Subcutaneous adipose tissue (tissue), 4 donors: ENCODE measurements at places on chromosomes 4 and X. TPM values are rescaled to one million over a fixed set of nuclear protein-coding genes. Genes with fewer than 3 reads are reported as not detected.

The ZNF711 gene
- 0.98 TPM for total RNA-seq

The TRIML2 gene
- total RNA-seq: not detected

The LRAT gene
- total RNA-seq: not detected

The AMBN gene
- not detected for total RNA-seq

The TMEM131L gene
- total RNA-seq: 28.9 TPM

The C4orf17 gene
- total RNA-seq: not detected

The KIAA1210 gene
- under 0.01 TPM for total RNA-seq

The F8A2 gene
- total RNA-seq: not detected

The FMR1NB gene
- not detected for total RNA-seq

The CORIN gene
- 0.49 TPM for total RNA-seq

The HPGD gene
- total RNA-seq: 20.5 TPM

The ARHGAP10 gene
- 129 TPM for total RNA-seq

The KLHL4 gene
- 0.57 TPM for total RNA-seq

The RIPPLY1 gene
- total RNA-seq: not detected

The CPEB2 gene
- 25.9 TPM for total RNA-seq

The EXOSC9 gene
- total RNA-seq: 25.2 TPM

The DCAF12L2 gene
- 1.1 TPM for total RNA-seq

The TMSB15A gene
- 1.3 TPM for total RNA-seq
